ENCODE measurements at places on chromosomes 1 and 21. TPM values are rescaled to one million over a fixed set of nuclear protein-coding genes. Genes with fewer than 3 reads are reported as not detected.

Gene PADI4
- polyA plus RNA-seq: 0.17 TPM

DNA sequence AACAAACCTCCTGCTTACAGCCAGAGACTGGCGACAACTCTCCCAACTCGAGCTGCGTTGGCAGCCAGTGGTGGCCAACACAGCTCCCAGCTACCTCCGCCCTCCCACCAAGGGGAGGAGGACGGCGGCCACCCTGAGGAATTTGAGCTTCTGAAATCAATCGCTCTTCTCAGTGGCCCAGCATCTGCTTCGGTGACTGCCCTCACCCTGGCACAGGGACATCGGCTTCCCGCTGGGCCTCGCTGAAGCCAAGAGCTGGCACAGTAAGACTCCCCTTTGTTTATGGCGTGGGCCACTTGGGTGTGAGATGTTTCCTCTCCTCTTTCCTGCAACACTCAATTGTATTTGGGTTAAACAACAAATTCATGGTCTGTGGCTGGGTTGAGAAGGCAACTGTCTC lies 136.2 kb downstream of the ZBTB18 start:
- no peak for DNase-seq

DNA sequence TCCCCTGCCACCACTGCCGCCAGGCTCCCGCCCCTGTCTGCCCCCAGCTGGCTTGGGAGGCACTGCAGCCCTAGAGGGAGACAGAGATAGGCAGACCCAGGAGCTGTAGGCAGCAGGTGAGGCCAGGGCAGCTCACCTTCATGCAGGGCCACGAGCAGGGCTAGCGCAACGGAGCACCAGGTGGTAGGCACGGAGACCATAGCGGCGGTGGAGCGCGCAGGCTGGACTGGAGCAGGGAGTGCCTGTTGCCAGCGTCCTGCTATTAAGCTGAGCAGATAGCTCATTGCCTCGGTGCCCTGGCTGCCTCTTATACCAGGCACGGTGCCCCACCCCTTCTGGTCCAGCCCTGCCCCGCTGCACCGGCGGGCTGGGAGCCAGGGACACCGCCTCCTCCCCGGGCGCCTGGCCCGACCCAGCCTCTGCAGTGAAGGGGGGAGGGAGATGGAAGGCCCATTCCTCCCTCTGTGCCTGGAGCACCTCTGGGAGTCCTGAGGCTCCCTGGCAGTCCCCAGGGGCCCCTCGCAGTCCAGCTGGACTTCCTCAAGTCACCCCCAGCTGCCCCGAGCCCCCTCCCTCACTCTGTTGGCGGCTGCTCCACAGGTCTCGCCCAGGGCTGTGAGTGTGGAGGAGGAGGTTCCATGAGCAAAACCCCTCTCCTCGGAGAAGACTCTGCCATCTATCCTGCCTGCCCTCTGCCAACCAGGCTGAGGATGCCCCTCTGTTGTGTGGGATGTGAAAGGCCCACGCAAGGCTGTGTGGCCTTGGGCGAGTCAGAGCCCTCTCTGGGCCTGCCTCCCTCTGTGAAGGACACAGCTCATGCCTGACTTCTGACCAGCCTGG lies at the start of gene EDN2:
Gene EDN2, minus strand, starts transcription at position 282 of the 840 bp plus-strand sequence. Its CDS starts 82 bp downstream, at position 200.
- no peak for DNase-seq

DNA sequence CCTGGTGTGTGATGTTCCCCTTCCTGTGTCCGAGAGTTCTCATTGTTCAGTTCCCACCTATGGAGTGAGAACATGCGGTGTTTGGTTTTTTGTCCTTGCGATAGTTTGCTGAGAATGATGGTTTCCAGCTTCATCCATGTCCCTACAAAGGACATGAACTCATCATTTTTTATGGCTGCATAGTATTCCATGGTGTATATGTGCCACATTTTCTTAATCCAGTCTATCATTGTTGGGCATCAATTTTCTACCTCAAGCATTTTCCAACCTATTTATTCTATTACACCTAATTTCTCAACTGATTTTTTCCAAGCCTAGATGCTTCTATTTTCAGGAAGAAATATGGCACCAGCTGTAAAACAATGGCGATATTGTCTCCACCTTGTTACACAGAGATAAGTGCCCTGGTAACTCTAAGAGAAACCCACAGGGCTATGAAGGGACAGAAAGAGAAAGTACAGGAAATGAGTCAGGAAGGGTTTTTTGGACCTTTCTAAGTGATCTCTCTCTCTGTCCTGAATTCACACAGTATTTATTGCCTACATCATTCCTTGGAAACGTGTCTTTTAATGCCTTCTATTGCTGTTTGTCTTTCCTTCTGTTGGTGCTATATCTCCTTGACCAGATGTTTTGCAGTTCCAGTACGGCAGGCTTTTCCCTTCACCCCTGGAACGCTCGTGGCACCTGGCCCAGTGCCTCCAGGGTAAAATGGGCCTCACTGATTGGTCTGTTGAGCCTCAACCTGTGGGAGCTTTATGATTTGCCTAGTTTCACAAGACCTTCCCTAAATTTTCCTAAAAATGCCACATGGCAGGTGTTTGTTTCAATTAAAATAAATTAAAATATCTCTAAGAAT lies 14.6 kb upstream of the JAK1 start:
- DNase-seq: no peak

- no peak for DNase-seq
These were observed 56.0 kb downstream of the DTL start for GRCh38 chr1:212091438-212092121.

Gene TTC3
- polyA plus RNA-seq: 11.0 TPM

DNA sequence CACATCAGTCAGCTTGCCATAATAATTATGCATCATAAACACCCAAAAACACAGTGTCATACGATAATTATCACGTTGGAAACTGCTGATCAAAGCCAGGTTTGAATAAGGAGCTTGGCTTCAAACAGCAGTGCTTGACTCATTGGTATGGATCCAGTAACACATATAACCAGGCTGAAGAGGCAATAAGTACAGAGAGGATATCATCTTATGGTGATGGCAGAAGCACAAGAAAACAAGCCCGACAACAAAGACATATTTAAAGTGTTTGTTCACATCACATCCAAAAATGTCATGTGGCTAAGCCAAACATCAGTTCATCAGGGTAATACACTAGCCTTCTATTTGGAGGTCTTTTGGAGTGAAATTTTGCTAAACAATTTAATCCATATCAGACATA lies 389.7 kb downstream of the NCAM2 start:
- DNase-seq: no peak

Gene IL22RA1
- 0.44 TPM for polyA plus RNA-seq

Gene SGIP1
- polyA plus RNA-seq: 1.2 TPM
